ENCODE measurements at places on chromosomes 4 and X.
A peak's percentile ranks its signal among the peaks of the same experiment; 100 is the strongest.

- peak; percentile 26 for DNase-seq
Observed at GRCh38 chrX:78333521-78333920, 6.1 kb upstream of the CYSLTR1 start.

DNA sequence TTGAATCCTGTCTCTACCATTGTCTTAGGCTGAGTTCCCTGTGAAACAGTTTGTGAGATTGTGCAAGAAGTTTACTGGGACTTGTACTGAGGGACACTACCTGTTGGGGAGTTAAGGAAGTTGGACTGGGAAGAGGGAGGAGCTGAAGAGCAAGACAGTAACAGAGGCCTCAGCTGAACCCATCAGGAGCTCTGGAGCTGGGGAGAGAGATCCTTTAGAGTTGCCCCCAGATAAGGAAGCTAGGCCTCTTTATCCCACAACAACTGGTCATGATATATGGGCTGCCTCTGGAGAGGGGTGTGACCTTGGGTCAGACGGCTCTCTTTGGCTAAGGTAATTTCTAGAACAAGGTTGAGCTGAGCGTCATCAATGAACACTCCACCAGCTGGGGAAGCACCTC, 137.8 kb upstream of the SLC4A4 start:
- no peak for DNase-seq

- peak; percentile 36 for DNase-seq
Observed at GRCh38 chr4:87007528-87008446, 73.0 kb downstream of the AFF1 start.

DNA sequence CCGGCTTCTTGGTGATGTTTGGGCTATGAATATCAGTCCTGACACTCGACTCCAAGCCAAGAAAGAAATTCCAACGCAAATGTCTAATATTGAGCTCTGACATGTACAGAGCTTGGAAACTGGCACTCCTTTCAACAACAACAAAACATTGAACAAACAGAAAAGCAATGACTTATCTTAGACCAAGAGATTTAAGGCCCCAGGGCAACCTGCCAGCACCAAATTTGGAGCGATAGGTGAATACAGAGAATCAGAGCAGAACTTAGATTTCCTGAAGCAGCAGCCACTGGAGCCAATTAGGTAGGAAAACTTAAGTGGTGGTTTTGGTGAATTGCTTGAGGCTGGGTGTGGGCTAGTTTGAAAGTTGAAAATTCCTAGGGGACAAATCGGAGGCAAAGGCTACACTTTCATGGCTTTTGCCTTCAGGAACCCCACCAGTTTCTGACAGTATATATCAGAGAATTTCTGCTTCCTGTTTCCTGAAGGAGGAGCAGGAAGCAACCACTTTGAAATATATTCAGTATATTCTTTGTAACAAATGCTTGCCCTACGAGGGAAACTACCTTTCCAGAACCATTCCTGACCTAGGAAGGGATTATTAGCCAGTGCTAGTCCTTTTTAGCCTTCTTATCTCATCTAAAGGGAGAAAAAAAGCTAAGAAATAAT, 10.1 kb upstream of the FMR1 start:
- DNase-seq = no peak

- no peak for DNase-seq
Observed at GRCh38 chr4:125243789-125244397, 70.9 kb upstream of the FAT4 start.

Measured in CD4-positive, alpha-beta T cell treated with Interleukin-4 for 1 hour (primary cell).